Caki2 (cell line): ENCODE measurements at places on chromosomes 6 and 20. TPM values are rescaled to one million over a fixed set of nuclear protein-coding genes. Genes with fewer than 3 reads are reported as not detected.

The EDEM2 gene
- 27.4 and 43.7 TPM in 2 replicates for total RNA-seq

The PERP gene
- 229 and 255 TPM in 2 replicates for total RNA-seq

The NKX2-2 gene
- total RNA-seq, result not detected in 2 replicates

The CDC5L gene
- total RNA-seq, result 12.2 and 19.9 TPM in 2 replicates

The FRMD1 gene
- not detected in 2 replicates for total RNA-seq

The HRH3 gene
- total RNA-seq, result not detected in 2 replicates

The CNKSR3 gene
- total RNA-seq, result 23.0 and 27.7 TPM in 2 replicates

The COL9A1 gene
- total RNA-seq, result not detected in 2 replicates
